Gastroesophageal sphincter (tissue), 4 donors: ENCODE measurements at places on chromosomes 7 and 10. TPM values are rescaled to one million over a fixed set of nuclear protein-coding genes. Genes with fewer than 3 reads are reported as not detected.

GRCh38 chr10:43703286-43703685, 54.6 kb upstream of the ZNF32 start:
- ATAC-seq, result no peak

STRIP2 gene
- 1.7 TPM for total RNA-seq

DNA sequence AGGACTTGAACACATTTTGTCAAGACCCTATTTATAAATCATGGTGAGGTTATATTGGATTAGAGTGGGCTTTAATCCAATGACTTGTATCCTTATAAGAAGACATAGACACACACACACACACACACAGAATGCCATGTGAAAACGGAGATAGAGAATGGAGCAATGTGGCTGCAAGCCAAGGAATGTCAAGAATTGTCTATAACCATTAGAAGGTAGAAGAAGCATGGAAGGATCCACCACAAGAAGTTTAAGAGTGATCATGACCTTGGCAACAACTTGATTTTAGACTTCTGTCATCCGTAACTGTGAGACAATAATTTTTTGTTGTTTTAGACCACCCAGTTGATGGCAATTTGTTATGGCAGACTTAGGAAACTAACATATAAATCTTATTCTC, 514.2 kb downstream of the TFEC start:
- no peak for ATAC-seq

ARL4A gene
- 36.9 TPM for total RNA-seq

DNA sequence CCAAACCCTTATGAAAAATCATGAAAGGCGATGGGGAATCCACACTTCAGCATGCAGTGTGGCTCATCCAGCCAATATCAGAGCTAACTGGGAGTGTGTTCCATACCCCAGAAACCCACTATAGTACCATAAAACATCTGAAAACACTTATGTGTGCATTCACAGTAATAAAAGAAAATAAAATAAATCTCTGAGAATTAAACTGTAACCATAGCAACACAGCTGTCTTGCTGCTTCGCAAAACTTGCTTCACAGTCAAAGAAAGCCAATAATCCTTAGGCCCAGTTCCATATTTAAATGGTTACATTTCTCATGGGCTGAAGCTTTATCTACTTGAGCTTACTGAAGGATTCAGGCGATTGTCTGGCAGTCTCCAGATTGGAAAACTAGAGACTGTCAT, 19.9 kb upstream of the POLR1F start:
- ATAC-seq, result no peak

DNA sequence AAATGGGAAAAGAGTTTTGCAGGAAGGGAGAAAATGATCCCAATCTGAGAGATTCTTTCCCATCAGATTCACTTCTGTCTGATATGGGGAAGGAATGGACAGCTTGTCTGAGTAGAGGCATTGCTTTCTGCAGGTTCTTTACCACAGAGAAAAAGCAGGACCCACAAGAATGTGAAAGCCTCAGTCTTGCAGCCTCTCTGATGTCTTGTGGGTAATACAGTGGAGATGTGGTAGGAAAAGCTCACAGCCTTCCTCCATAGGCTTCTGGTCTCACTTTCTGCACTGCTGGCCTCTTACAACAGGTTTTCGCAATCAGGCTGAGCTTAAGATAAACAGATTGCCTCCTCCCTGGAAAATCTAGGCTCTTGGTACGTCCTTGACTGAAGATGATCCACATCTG, 551 bp downstream of the IFIT1 start:
- ATAC-seq, result peak; percentile 80

- no peak for ATAC-seq
Measured at GRCh38 chr7:140261522-140261921, 84.7 kb upstream of the KDM7A start.

GRCh38 chr7:74481458-74482196, 27.9 kb downstream of the GTF2IRD1 start:
- no peak for ATAC-seq

DNA sequence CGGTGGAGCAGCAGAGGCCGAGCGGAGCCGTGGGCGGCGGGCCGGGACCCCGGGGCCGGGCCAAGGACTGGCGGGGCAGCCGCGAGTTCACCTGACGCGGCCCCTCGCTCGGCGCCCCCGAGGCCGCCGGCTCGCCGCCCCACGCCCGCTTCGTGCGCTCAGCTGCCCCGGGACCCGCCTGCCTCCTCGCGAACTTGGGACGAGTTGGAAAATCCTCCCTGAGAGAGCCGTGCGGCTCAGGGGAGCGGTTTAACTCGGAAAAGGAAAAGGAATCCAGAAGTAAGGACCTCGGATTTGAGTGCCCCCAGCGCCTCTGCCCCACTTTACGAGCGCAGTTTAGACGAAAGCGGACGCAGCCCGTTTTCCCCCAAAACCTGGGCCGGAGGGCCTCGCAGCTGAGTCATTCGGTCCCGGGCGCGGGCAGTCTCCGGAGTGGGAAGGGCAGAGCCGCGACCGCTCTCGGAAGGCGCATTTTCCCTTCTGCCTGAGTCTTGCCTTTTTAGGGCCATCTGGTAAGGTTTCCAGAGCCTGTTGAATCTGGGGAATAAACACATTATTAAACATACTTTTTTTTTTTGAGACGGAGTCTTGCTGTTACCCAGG, 744 bp downstream of the CREM start:
- ATAC-seq, result peak; percentile 40

PARP12 gene
- total RNA-seq, result 19.0 TPM

- peak; percentile 60 for ATAC-seq
Measured at GRCh38 chr7:22859641-22860290, 37.1 kb upstream of the TOMM7 start.

DNA sequence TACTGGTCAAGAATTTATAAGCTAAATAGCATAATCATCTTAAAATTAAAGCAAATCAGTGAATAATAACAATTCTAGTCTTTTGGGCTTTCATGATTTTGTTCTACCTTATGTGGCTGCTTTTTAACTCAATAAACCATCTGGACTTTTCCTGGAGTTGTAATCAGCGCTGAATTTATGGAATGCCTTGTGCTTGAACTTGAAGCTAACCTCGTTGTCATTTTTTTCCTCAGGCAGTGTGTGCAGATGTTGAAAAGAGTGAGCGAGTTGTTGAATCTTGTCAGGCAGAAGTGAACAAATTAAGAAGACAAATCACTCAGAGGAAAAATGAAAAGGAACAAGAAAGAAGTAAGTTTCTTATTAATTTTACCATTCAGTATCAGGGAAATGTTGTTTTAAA, 29.5 kb downstream of the ABRAXAS2 start:
- no peak for ATAC-seq

TUBAL3 gene
- 0.62 TPM for total RNA-seq

- no peak for ATAC-seq
Measured at GRCh38 chr7:98719396-98719795, 102.3 kb downstream of the NPTX2 start.

DNA sequence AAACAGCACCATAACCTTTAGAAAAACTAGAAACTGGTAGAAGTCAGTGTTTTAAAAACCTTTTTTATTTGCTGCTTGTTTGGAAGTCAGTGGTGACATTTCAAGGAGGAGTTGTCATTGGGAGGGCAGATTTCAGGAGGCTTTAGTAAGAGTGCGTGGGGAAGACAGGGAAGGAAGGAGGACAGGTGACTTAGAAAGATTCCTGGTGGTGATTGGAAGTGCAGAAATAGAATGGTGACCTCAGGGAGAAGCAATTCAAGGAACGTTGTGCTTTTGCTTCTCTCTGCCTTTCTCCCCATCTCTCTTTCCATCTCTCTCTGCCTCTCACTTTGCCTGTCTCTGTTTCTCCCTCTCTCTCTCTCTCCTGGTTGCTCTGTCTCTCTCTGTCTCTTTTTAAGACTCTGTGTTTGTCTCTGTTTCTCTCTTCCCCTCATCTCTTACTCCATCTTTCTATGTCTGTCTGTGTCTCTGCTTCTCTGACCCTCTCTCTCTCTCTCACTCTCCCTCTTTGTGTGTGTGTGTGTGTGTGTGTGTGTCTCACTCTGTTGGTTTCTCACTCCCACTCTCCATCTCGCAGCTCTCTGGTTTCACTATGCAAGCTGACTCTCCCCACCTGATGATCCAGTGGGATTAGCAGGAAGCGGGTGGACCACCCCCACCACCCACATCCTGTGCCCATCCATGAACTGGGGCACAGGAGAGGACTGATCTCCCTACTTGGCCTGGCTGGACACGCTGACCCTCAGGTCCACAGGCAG, 10.9 kb upstream of the PFKP start:
- no peak for ATAC-seq

FAM180A gene
- total RNA-seq, result 4.7 TPM

- ATAC-seq, result no peak
Measured at GRCh38 chr10:15478950-15479349, 107.9 kb upstream of the FAM171A1 start.

DNA sequence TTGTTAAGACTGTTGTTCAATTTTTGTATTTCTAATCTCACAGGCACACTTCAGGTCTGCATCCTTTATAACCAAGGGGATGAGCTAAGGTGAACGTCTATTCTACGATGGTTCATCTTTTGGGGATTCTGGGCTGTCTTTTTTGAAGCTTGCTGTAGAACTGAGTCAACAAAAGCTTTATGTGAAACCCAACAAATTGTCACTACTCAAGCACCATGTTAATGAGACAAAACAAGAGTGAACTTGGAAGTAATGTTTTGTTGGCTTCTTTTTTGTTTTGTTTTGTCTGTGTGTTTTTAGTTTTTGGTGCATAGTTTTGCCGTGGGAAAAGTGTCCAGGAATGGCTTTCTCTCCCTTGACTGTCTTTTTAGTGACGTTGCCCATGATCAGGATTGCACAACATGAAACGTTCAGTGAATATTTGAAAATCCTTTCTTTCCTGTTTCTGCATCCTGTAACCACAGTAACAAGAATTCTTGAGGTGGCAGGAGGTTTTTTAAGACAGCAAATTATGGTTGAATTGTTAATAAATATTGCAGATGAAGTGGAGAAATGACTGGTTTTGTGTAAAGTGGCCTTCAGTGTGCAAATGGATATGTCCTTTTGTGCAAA, 65.6 kb downstream of the WIPF3 start:
- peak; percentile 36 for ATAC-seq

GRCh38 chr10:44089671-44090070, 295.2 kb downstream of the CXCL12 start:
- ATAC-seq, result no peak

DNA sequence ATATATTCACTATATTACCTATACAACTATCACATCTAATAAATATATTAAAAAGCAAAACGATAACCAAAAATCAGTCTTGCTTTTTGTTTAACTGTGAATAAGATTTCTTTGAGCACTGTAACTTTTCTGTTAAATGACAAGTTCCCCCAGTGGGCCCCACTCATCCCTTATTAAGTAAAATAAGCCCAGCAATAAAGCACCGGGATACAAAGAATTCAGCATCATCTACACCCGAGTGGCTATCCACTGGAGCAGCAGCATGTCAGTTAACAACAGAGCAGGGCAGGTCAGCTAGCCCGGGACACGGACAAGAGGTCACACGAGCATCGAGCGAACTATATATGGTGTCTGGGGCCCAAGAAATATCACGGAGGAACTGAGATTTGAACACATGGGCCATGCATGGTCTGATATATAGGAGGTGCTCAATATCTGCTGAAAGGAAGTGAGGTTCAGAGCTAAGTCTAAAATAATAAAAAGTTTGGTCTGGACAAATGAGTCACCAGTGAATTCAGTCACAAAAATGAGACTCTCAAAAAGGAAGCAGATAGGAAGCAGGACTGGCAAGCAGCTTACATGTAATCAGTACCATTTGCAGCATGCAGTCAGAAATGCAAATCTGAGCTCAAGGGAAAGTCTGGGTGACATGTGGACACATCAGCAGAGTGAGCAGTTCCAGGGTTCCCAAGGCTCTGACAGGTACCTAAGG, 4.1 kb downstream of the ERCC6 start:
- ATAC-seq, result no peak

ACBD5 gene
- 17.9 TPM for total RNA-seq

DNA sequence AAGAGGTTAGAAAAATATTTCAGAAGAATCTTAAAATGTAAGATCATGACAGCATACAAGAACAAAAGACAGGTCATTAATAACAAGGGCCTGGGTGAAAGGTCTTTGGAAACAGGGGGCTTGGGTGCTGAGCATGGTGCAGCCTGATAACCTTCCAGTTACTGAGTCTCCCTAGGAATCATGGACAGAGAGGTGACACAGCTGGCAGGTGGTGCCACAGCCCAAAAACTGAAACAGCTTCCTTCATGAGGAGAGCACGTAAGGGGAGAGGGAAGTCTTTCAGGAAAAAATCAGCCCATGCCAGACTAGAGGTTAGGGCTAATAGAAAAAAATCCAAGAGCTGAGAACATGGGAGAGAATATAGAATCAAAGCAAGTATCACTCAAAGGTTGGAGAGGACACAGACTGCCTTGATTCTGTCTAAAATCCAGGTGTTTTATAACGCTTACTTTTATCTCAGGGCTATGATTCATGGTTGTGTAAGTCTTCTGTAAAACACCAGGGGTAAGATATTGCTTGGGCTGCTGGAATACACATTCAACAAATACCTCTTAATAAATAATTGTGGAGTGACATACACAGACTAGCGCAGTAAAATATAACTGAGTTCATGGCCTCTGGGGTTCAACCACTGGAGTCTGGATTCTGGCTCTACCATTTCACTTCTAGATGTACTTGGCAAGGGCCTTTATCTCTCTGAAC, 88.1 kb downstream of the SEMA3C start:
- ATAC-seq, result peak; percentile 37

DNA sequence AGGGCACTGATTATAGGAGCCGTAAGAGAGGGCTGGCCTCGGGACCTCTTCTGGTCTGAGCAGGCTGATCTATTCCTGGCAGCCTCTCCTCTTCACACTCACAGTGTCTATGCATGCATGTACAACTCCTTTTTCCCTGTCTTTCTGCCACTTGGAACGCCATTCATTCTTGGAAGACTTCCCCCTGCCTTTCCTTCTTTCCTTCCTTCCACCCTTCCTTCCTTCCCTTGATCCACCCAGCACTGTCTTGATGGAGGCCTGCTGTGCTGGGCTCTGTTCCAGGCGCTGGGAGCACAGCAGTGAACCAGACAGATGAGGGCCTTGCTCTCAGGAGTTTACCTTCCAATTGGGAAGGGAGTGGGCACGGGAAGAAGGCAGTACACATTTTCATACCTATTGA, 114.8 kb downstream of the SH3PXD2A start:
- ATAC-seq, result no peak

GRCh38 chr10:74875068-74875467, 48.7 kb downstream of the KAT6B start:
- no peak for ATAC-seq

NUTM2E gene
- not detected for total RNA-seq

- ATAC-seq, result no peak
Measured at GRCh38 chr7:152508701-152509100, 72.9 kb upstream of the KMT2C start.

FEZF1 gene
- not detected for total RNA-seq

- ATAC-seq, result no peak
Measured at GRCh38 chr10:43842072-43842471, 193.4 kb upstream of the ZNF32 start.

- ATAC-seq, result no peak
Measured at GRCh38 chr7:1749864-1750466, 79.9 kb downstream of the ELFN1 start.
